ENCODE measurements at places on chromosomes 4 and X.

DNA sequence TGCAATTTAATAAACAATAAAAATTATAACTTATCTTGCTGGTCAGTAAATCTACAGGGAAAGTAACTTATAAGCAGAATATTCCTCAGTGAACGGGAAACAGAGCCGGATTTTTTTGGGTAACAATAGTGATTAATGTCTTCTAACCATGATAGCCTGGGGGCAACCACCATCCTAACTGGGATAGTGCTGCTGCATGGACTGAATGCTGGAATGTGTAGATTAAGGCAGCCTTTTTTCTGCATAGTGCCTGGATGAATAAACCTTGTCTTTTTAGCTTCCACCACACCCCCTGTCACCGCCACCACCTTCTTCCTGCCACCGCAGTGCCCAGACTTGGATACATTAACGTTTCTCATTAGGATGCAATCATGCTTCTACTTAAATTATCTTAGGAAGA lies 83.6 kb upstream of the LNX1 start:
- no peak for DNase-seq

- DNase-seq: no peak
Measured at GRCh38 chr4:182093431-182093831, 149.8 kb upstream of the TENM3 start.

GRCh38 chr4:148845609-148846008 lies 403.4 kb upstream of the NR3C2 start:
- DNase-seq: no peak

DNA sequence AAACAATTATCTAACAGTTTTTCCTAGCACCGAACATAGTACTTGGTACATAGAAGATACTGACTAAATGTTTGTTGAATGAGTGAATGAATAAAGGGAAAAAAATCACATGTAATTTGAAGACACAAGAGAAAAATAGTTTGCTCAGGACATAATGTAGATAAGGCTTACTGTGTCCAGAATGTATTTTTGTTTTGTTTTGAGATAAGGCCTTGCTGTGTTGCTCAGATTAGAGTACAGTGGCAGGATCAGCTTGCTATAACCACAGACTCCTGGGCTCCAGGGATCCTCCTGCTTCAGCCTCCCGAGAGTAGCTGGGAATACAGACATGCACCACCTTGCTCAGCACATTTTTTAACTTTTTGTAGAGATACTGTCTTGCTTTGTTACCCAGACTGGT lies 6.5 kb downstream of the FAM199X start:
- no peak for DNase-seq

- no peak for DNase-seq
Measured at GRCh38 chr4:26127851-26128337, 192.9 kb upstream of the RBPJ start.

- DNase-seq: no peak
Measured at GRCh38 chr4:182854466-182854865, 62.7 kb downstream of the DCTD start.

DNA sequence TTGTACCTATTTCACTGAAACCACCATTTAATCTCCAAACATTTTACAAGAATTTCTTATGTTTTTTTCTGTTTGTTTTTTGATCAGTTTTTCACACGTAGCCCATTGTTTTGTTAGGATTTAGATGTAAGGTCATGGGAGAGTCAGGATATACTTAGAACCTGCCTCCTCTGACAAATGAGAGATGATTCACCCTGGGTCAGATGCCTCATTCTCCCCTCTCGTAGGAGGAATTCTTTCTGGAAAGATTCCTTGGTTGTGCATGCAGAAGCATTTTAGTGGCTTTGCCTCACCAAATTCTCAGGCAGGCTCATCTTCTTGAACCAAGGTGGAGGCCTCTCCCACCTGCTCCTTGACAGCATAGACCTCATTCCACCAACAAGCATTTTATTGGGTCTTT lies 599.3 kb downstream of the SPRY1 start:
- no peak for DNase-seq

DNA sequence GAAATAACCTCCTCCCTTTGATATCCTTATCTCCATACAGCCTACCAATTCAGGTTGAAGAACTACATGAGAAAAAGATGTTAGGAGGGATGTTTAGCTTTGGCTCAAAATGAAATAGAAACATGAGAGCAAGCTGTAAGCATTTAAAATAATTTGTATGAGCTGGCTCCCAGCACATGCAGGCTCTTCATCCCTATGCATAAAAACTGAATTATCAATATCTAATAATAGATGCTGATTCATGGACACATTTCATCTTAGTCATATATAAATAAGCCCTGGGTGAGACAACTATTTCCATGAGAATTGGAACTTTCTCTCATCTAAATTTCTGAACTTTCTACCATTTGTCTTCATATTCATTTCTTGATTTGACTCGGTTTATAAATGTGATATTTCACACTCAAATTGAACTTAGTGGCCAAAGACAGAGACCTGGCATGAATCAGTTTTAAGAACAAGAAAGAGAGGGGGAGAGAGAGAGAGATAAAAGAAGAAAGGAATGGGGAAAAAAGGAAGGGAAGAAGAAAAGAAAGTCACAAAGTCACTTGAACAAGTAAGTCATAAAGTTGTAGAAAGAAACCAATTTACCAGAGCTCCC lies 48.9 kb upstream of the GPR174 start:
- DNase-seq: no peak

DNA sequence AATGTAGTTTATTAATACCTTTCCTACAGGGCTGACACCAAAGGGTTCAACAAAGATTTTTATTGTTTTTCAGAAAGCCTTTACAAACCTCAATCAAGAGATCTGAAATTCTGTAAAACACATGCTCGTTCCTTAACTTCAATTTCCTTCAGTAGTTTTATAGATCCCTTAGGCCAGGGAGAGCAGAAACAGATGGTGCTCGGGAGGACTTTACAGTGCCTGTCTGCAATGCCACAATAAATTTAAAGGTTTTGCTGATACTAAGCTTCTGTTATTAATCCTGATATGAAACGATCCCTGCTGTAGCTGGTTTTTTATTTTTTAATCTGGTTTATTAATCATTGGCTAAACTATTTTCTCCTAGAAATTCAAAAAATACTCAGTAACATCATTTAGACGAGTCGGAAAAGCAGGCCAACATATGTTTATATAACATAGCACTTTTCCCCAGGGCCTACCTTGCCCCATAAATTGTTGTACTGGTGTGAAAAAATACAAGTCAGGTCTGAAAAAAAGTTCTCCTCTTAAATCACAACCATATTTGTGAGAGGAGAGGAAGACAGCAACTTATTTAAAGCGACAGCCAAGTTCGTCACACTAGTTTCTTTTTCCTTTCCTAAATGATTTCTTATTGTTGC lies 39.8 kb downstream of the SHISA3 start:
- no peak for DNase-seq

- DNase-seq: no peak
Measured at GRCh38 chr4:146294776-146295175, 80.4 kb downstream of the REELD1 start.

- DNase-seq: no peak
Measured at GRCh38 chrX:57674861-57675260, 5.2 kb downstream of the NLRP2B start.

- no peak for DNase-seq
Measured at GRCh38 chr4:136810626-136811025, 721.7 kb downstream of the PCDH18 start.

DNA sequence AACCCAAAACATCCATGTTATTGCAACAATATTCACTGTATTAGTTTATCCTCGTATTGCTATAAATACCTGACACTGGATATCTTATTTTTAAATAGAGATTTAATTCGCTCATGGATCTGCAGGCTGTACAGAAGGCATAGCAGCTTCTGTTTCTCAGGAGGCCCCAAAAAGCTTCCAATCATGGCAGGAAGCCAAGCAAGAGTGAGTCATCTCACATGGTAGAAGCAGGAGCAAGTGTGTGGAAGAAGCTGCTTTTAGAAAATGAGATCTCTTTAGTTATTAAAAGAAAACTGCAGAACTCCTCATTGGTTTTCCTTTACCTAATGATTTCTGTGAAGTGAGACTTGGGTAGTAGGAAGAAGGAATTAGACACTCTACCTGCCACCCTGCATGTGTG lies 16.4 kb downstream of the ZNF732 start:
- DNase-seq: no peak

DNA sequence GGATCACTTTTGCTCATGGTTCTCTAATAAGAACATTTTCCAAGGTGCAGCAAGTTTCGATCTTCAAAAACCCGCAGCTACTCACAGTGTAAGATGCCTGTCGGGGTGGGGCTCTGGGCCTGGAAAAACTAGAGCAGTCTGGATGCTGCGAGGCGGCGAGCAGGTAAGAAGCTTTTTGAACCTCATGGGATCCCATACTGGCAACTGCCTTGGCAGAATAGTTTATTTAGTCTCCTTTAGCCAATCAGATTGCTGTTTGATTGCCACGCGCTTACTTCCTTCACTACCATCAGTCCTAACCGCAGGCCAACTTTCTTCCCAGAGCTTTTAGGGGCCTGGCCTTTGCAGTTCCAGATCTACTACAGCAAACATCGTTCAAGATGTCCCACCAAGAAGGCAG lies 61.3 kb upstream of the MAGEB10 start:
- DNase-seq: no peak

GRCh38 chrX:152905081-152905420 lies 7.2 kb downstream of the ZNF185 start:
- no peak for DNase-seq

GRCh38 chrX:19964017-19964710 lies 26.7 kb downstream of the BCLAF3 start:
- no peak for DNase-seq

GRCh38 chr4:152340818-152341217 lies 195.1 kb downstream of the FBXW7 start:
- no peak for DNase-seq

DNA sequence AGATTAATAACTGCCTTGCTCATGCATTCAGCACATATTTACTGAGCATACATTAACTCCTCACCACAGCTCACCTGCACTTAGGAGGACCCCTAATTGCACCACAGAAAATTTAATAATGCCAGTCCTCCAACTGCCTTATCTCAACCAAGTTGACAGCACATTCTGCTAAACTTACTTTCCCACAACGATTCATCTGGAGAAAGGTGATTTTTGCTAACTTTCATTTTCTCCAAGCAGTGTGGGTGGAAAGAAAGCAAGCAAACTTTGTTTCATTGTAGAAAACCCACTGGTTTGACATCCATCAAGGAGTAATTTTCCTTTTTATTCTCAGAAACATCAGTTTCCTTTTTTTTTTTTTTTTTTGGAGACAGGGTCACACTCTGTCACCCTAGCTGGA lies 49.1 kb downstream of the RASGEF1B start:
- DNase-seq: no peak

DNA sequence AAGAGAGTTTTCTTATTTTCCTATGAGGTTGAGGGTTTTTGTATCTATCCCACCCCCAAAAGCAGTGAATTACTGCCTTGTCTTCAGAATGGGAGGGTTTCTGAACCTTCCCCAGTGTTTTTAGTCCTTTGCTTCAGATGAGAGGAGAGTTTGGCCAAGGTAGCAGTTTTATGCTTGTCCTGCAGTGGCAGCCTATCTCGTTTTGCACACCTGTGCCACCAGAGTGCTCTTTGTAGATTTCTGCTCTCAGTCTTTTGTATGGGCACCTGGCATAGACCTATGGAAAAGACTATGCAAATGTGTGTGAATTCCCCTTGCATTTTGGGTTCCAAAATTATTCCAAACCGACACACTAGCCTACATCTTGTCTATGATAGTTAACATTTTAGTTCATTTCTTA lies 5.8 kb downstream of the TBC1D19 start:
- DNase-seq: no peak

DNA sequence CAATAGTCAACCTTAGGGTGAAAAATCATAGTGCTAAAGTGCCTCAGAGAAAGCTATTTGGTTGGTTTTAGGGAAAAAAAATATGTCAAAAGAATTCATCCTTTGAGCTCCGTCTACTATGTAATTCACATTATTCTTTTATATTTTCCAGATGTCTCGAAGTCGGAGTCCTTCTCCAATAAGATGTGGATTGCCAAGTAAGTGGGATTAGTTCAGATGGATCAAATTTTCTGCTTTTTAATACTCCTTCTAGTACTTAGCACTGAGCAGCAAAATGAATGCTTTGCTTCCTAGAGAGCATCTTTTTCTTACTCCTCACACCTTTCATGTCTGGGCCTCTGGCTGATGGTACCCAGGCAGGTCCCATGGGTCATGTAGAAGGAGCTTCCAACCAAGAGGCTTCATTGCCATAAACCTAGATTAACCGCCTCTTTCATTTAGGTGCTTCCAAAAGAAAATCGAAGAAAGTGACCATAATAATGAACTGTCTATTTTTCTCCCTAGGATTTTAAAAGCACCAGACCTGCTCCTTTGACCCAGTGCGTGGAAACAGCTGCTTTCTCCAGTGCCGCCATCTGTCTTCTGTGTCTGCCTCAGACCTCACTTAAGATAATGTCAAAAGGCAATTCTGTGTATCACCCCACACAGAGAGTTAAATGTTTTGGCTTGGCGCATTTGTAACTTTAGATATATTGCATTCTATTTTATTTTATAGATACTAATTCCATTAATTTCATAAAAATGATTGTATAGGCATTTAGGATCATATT lies 43.5 kb downstream of the SPATA18 start:
- no peak for DNase-seq

DNA sequence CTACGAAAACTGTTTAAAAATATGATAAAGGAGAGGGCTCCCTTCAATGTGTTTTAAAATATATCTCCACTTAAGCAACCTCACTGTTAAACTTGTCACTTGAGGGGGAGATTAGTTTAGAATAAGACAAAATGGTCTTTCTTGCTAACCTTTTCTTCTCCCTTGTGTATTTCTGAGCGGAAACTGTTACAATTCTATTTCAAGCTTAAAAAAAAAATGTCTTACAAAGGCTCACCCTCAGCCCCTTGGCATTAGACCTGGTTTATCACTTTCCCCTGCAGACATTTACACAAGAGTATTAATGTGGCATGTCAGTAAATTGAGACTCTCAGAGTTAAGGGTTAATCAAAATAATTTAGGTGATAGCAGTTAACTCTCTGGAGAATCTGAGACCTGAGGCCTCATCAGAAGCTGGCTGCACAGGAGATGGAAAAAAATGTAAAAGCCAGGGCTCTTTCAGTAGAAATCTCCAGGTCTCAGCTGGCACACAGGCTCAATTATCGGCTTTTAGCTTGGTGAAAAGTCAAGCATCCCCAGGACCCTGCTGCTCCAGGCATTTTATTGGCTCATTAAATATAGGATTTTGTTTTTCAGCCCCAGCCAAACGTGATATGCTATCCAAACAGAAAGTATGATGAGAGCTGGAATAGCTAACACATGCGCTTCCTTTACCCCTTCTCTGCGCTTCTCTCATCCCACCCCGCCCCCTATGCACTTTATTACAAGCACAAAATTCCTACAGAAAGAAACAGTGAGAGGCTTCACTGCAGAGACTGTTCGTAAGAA lies 130.5 kb downstream of the PPA2 start:
- no peak for DNase-seq

GRCh38 chr4:99696801-99697200 lies 39.2 kb upstream of the C4orf54 start:
- DNase-seq: no peak

Measured in stimulated activated CD8-positive, alpha-beta memory T cell treated with anti-CD3 and anti-CD28 coated beads, Interleukin-4, amount 100 ng/mL, for 4 hours (primary cell).